ENCODE measurements at places on chromosomes 7 and 10.

DNA sequence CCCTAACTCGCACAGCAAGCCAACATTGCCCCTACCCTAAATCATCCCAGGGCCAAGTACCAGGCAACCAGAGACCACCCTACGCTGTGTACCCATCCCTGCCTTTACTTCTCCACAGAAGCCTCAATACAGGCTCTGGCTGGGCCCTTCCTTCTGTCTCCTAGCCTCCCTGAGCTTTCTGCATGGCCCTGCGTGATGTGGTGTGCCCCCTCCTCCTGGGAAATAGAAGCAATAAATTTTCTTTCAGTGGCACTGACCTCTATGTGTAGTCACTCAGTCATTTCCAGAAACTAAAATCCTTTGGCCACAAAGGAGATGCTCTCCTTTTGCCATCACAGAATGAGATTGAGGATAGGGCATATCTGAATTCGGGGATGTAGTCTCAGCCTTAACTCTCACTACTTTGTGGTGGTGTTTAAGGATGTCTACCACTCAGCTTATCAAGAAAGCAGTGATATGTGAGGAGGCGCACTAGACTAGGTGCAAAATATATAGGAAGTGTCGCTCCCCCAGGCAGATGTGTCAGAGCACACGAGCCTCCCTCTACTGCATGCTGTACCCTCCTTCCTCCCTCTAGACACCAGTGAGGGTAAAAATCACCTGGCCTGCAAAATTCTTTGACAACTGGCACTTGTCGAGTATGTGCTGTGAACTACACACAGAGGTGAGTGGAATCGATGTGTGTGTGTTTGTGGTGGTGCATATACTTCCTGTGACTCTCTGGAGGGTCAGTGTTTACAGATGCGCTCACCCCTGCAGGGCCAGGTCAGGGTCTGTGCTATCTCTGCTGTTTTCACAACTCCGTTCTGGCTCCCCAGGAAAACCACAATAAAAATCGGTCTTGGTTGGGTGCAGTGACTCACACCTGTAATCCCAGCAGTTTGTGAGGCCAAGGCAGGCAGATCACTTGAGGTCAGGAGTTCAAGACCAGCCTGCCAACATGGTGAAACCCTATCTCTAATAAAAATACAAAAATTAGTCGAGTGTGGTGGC, 825.9 kb upstream of the IGFBP3 start:
- DNase-seq: no peak

DNA sequence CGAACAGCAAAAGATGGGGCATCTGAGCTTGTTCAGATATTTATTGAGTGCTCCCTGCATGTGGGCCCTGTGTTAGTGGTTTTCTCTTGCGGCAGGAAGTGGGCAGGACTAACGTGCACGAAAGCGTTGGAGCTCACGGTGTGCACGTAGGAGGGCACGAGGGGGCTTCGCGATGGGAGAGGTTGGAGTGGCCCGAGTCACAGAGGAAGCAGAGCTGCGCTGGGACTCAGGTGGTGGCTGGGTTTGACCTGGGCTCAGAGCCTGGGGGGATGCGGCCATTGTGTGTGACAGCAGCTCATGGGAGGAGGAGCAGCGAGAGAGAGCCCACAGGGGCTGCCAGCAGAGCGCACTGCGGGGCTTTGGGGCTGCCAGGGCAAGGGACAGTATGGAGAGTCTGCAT, 7.7 kb downstream of the ZSCAN25 start:
- DNase-seq: no peak

GRCh38 chr10:72487521-72487920, 132.8 kb upstream of the DNAJB12 start:
- no peak for DNase-seq

DNA sequence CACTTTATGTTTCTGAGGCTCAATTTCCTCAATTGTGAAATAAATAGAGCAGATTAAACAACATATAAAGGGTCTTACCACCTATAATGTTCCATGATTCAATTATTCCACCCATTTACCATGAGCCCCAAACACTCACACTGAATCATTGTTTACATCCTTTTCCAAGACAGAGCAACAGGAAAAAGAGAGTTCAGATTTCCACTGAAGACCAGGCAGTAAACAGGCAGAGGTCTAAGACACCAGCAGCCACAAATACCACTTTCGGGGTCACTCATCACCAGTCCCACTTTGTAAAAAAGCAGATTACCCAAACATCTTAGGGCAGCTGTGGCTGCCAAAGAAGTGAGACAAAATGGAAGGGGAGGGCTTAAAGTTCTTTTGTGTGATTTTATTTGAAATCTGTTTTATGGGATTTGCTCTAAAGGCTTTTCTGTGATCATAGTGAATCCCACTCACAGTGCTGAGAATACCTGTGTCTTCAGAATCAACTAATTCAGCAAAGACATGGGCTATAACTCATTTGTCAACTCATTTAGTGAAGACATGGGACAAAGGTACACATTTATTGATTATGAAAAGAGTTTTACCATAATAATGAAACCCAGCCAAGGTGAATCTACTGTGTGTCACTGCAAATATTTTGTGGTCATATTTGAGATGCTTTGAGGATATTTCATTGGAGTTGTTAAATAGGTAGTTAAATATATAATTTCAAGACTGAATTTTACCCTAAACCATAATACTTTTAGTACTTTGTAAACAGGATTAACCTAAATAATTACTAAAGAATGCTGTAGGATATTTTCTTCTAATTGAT, 24.8 kb upstream of the DLD start:
- DNase-seq: no peak

- no peak for DNase-seq
Observed at GRCh38 chr7:68917041-68917651, 681.1 kb upstream of the AUTS2 start.

All from SIG-M5 (cell line).